Activated effector memory CD4-positive, alpha-beta T cell treated with Interleukin-2 at 50 U/mL for 16 hours (primary cell): ENCODE measurements at places on chromosomes 16 and 17.

GRCh38 chr16:28473714-28474265 is 1.7 kb upstream of the NPIPB7 start:
- DNase-seq, result no peak

DNA sequence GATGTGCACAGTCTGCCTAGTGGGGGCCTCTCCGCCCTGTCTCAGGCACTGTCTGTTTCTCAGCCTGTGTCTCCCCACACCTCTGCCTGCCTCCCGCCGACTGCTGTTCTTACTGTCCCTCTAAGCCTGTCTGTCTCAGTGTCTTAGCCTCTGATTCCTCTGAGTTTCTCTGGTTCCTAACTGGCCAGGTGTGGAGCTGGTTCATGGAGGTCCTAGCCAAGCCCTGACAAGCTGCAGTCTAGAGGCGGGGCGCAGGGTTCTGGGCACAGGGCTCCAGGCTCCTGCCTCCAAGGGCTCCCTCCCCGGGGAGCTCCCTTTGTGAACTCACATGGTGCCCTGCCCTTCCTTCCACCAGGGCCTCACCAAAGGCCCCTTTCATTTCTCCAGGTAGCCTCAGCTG is 19.4 kb downstream of the C17orf100 start:
- no peak for DNase-seq

- DNase-seq, result no peak
Measured at GRCh38 chr16:17206712-17207111, 264.0 kb downstream of the XYLT1 start.

DNA sequence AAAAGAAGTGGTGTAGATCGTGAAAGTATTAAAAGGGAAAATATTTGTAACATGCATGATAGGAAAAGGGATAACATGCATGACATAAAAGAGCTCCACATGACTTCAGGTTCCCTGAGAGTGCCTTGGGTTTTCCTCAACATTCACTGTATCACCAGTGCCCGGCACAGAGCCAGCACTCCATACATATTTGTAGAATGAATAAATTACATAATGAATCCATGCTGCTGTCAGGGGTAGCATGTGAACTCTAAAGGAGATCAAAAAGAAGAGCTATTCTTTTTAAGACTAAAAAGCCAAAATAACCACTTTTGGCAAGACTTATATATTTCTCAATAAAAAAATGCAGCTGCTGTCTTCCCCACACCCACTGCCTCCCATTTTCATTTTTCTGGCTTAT is 2.7 kb upstream of the ZNF594 start:
- DNase-seq, result no peak

DNA sequence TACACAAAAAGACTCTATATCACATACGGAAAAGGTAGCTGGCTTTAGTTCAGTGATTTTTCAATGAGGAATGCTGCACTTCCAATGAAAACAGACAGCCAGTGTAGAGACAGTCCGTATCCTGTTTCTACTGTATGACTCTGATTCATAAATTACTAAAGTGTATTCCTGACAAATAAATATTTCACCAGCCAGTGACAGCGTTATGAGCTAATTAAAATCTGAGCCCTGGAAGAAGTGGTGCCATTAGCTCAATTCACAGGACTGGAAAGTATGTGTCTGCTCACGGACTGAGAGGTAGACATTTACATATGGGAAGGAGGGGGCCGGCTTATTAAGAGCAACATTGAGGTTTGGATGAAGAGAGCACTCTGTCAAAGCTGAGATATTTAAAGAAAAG is 207.9 kb upstream of the RBFOX1 start:
- DNase-seq, result no peak

DNA sequence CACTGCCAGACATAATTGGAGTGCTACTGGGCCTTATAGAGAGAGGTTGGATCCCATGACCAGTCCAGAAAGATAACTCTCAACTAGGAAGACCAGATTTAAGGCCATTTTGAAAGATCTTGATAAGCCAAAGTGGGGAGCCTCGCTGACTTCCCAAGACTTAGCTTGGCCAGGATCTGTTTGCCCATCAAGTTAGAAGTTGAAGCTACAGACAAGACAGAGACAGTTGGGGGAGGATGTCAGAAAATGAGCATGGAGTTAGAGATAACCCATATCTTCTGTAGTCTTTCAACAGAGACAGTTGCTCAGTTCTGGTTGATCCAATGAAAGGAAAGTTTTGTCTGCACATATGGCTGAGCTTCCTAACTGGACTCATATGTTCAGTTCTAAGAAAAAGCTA is 267.4 kb downstream of the HS3ST3A1 start:
- no peak for DNase-seq

DNA sequence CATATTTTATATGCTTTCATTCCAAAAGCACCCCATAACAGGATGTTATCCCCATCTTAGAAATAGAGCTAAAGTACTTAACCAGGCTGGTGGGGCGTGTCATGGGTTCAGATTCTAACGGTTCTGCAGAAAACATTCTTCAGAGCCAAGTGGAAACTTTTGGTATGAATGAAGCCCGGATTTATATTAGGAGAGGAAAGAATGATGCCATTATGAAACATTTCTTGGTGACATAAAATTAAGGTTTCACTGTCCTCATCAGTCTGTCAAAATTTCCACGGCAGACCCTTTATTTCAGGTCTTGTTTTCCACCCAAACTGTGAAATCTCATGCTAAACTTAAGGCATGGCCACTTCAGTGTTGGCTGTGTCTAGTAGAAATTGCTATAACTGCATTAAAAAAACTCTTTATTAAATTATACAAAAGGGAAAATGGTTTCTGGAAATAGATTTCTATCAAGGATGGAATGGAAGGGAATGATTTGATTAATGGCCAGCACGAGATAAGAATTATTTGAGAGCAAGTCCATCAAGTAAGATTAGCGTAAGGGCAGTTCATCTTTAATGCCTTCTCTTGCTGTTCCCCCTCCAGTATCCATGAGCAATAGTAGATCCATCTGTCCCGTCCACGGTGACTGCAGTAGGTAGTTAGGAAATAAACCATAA is 11.7 kb downstream of the PRKCA start:
- no peak for DNase-seq

- DNase-seq, result no peak
Measured at GRCh38 chr17:46862949-46863348, 11.6 kb downstream of the WNT9B start.

- DNase-seq, result no peak
Measured at GRCh38 chr16:70661918-70662641, 15.7 kb downstream of the IL34 start.

DNA sequence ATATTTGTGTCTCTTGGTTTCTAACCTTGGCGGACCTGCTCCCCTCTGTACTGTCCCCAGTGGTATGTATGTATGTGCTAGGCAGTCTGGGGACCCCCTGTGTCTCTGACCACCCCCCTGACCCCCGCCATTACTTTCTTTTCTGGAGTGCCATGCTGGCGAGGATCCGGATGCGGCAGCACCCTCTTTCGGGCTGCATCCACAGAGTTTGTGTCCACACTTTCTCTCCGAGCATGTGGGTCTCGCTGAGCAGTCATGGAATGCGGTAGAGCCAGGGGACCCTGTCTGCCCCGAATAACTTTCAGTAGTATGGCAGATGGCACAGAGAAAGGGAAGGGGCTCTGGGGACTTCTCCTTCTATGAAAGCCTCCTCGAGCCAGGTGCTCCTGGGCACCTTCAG is 17.0 kb downstream of the KCTD2 start:
- no peak for DNase-seq

GRCh38 chr16:65617421-65617820 is 495.6 kb upstream of the CDH11 start:
- DNase-seq, result no peak

GRCh38 chr17:61127960-61128359 is 271.7 kb upstream of the TBX2 start:
- DNase-seq, result no peak

GRCh38 chr17:18985475-18985874 is 19.1 kb downstream of the FAM83G start:
- no peak for DNase-seq

- no peak for DNase-seq
Measured at GRCh38 chr16:57271063-57271345, 13.5 kb downstream of the PLLP start.

DNA sequence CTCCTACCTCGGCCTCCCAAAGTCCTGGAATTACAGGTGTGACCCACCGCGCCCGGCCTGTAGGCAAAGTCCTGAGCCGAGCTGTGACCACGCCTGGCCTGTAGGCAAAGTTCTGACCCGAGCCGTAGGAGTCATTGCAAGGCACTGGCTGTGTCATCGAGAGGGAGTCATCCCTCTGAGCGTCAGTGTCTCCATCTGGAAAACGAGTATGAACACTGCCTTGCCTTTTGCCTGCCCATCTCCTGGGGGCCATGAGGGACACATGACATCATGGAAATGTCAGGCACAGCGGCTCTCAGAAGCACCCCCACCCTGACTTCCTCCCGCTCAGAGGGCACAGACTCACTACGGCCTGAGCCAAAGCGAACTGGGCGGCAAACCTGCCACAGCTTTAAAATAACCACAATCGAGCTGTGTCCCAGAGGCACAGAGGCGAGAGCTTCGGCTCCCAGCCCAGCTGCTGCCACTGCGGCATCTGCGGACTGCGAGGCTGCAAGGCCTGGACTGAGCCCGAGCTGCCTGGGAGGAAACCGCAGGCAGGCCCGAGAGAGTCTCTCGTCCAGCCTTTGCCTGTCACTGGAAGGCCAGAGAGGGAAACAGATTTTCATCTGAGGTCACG is 50.8 kb downstream of the RPH3AL start:
- no peak for DNase-seq

- DNase-seq, result no peak
Measured at GRCh38 chr16:75206749-75207451, at the start of gene CTRB2. Gene CTRB2 (minus strand): TSS chr16:75207161. CDS start chr16:75207141, 20 bp downstream.

DNA sequence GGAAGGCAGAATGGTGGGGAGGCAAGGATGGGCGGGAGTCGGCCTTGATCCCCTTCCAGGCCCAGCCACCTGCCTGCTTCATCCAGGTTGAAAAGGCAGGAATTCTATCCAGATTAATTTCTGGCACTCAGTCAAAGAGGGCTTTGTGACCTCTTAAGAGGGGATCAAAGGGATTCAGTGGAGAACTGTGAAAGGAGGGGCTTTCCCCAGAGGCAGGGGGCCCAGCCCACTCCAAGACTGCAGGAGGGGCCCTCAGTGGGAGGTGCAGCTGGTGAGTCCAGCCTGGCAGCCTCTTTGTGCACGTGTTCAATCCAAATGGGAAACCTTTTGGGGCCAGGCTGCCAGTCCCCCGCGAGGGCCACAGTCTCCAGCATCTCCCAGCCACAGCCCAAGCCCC is 148.5 kb upstream of the PLCG2 start:
- DNase-seq, result no peak

- peak; percentile 71 for DNase-seq
Measured at GRCh38 chr17:75124041-75124818, 7.3 kb downstream of the NT5C start.

GRCh38 chr16:83903751-83904150 is 4.8 kb downstream of the MLYCD start:
- DNase-seq, result no peak

DNA sequence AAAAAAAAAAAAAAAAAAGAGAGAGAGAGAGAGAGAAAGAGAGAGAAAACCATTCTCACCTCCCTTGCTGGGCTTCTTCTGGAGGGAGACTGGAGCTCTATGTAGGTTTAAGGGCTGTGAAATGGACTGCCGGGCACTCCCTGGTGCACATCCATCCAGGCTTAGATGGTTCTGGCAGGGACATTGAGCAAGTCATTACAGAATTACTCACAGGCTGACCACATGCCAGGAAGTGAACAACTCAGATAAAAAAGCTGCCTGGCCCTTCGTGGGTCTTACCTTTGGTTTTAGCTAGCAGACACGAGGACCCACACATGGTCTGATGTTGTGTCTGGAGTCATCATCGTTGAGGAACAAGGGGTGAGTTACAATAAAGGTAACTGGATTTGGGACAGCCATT is 847.4 kb upstream of the EEF2KMT start:
- DNase-seq, result no peak

GRCh38 chr17:58120195-58120822 is 27.9 kb upstream of the OR4D1 start:
- no peak for DNase-seq

DNA sequence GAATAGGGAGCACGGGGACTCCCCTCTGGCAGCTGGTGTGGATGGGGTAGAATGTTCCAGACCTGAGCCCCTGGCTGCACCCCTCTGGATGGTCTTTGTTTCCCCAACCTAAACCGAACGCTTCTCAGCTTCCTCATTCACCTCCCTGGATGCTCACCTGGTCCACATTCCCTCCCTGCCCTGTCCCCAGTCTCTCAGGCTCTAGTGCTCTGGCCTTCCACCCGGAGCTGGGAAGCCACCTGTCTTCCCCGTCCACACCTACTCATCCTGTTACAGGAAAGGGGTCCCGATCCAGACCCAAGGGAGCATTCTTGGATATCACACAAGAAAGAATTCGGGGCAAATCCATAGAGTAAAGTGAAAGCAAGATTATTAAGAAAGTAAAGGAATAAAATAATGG is 73.5 kb downstream of the CYLD start:
- DNase-seq, result no peak

DNA sequence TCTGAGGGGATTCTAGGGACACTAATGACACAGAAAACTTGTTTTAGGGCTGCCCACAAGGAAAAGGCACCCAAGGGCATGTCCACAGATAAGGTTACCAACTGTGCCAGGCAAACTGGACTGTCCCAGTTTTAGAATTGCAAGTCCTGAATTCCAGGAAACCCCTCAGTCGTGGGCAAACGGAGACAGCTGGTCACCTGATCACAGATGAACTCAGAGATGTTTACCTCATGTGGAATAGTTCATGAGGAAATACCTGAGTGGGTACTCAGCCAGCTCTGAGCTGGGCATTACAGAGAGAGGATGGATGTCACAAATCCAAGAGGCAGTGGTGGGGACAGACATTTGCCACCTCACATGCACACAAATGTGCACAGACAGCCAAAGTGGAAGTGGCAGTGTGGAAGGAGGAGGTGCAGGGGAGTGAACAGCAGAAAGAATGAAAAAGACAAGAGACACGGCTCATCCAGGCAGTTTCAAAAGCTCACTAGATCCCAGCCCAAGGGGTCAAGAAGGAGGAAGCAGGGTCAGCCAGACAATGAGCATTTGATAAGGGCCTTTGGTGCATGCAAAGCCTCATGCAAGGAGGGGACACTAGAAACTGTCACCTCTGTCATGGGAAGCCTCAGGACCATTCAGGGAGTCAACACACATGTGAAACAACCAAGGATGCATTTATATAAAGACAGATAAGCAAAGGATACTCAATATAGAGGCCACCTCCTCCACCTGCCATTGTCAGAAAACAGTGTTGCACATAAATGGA is 24.8 kb downstream of the TTLL6 start:
- no peak for DNase-seq

- peak; percentile 43 for DNase-seq
Measured at GRCh38 chr16:67547423-67548264, 14.7 kb upstream of the CTCF start.

DNA sequence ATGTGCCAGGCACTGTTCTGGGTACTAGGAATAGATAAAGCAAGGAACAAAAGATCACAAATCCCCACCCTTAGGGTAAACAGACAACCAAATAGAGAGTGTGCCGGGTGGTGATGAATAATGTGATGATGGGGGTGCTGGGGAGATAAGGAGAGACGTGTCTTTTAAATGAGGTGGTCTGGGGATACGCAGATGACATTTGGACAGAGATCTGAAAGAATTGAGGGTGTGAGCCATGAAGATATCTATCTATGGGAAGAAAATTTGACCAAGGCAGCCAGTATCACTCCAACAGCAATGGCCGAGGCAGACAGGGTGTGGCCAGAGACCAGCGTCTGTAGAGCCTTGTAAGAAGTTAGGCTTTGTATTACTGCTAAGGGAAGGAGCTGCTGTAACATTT is 165.3 kb downstream of the MRTFB start:
- no peak for DNase-seq

- DNase-seq, result no peak
Measured at GRCh38 chr16:15919331-15919730, 30.1 kb upstream of the ABCC1 start.

GRCh38 chr17:64639516-64639915 is 22.6 kb downstream of the SMURF2 start:
- no peak for DNase-seq

- DNase-seq, result no peak
Measured at GRCh38 chr17:32305049-32305448, 36.9 kb downstream of the C17orf75 start.
